Thoracic aorta (tissue), 2 donors: ENCODE measurements at places on chromosomes 12 and 14.

DNA sequence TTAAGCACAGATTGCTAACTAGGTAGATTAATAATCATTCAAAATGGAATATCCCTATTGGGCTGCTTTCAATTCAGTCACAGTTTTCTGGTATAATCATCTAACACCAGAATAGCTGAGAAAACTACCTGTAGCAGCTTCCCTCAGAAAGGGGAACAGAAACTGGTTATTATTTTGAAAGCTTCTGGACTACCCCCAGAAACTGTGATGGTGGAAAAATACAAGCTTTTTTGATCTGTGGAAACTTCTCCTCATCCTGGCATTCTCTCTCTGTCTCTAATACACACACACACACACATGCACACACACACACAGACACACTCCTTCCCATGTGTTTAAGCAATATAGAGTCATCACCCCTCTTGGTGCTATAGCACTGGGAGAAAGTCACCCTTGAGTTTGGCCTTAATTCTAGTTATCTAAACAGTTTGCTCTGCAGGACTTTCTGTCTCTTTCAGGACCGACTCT lies 251.5 kb upstream of the LMO3 start:
- H3K27ac ChIP-seq: no peak overlapping the region
- no peaks in the 10 kb centered on the region for H3K36me3 ChIP-seq
- no peak for DNase-seq
- no peaks in the 10 kb centered on the region for H3K27me3 ChIP-seq
- no peaks in the 10 kb centered on the region for H3K4me1 ChIP-seq
- H3K4me3 ChIP-seq: no peak overlapping the region

- H3K27me3 ChIP-seq: no peaks in the 10 kb centered on the region
- no peak overlapping the region for H3K4me3 ChIP-seq
- no peaks in the 10 kb centered on the region for H3K36me3 ChIP-seq
- no peak for DNase-seq
- H3K4me1 ChIP-seq: no peaks in the 10 kb centered on the region
Measured at GRCh38 chr12:129660946-129661345, 242.9 kb downstream of the TMEM132D start.

- DNase-seq: no peak
- no peaks in the 10 kb centered on the region for H3K36me3 ChIP-seq
- H3K4me3 ChIP-seq: no peak overlapping the region
- H3K27ac ChIP-seq: no peak overlapping the region
- no peaks in the 10 kb centered on the region for H3K4me1 ChIP-seq
- peaks cover 20% of the 10 kb centered on the region for H3K27me3 ChIP-seq
Measured at GRCh38 chr14:36510078-36510799, 9.8 kb downstream of the NKX2-1 start.

DNA sequence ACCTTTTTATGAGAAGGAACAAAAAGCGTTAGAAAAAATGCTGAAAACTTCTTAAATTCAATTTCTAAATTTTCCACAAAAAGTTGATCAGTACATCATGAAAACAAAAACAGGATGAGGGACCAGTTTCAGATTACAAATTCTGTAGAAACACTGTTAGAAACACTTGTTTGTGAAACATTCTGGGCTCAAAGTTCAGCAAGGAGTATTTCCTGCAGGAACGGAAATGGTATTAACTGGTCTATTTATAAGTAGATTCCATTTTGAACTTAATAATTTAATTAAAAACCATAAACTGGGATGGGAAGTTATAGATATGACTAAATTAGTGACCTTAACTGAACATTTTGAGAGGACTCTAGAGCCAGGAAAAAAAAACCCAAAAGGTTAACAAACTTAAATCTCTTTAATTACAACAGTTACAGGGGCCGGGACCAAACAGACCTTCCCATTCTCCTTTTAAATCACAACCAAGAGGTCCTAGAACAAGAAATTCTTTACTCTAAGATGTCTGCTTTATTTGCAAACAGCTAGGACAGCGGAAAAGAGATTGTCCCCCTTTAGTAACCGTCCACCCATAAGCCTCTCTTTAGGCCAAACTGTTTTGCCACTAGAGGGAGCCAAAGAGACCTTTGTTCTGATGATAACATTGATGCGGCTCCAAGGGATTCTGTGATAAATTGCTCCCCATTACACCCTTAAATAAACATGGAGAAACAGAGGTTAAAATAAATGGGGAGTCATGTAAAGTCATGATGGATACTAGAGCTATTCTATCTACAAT lies 69.0 kb upstream of the RERGL start:
- no peaks in the 10 kb centered on the region for H3K4me1 ChIP-seq
- H3K27ac ChIP-seq: no peak overlapping the region
- H3K27me3 ChIP-seq: no peaks in the 10 kb centered on the region
- H3K4me3 ChIP-seq: no peak overlapping the region
- no peaks in the 10 kb centered on the region for H3K36me3 ChIP-seq

DNA sequence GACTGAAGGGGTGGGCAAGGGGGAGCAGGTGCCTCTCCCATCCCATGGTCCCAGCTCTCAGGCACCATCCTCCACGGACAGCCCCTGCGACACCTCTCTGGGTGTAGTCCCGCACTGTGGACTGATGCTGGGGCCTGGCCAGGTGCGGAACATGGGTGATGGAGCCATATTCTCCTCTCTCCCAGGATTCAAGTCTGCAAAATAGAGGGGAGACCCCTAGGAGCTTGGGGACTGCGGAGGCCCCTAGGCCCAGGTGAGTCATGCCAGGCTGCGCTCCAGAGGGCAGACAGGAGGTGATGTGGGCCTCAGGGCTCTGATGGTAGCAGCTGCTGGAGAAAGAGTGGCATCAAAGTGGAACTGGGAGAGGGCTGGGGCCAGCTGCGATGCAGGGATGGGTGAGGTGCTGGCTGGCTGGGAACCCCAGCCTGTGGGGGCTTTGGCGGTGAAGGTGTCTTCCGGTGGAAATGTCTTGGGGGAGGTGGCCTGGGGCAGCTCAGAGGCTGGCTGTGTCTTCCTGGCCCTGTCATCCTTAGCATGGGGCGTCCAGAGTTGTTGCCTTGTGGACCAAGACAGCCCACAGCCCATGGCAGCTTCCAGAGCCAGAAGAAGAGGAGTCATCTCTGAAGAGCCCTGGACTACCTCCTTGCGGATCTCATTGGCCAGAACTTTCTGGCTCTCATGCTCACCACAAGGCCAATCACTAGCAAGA lies 149.1 kb downstream of the KIF26A start:
- H3K27ac ChIP-seq: no peak overlapping the region
- no peak overlapping the region for H3K4me3 ChIP-seq
- H3K27me3 ChIP-seq: no peaks in the 10 kb centered on the region
- H3K4me1 ChIP-seq: no peaks in the 10 kb centered on the region

DNA sequence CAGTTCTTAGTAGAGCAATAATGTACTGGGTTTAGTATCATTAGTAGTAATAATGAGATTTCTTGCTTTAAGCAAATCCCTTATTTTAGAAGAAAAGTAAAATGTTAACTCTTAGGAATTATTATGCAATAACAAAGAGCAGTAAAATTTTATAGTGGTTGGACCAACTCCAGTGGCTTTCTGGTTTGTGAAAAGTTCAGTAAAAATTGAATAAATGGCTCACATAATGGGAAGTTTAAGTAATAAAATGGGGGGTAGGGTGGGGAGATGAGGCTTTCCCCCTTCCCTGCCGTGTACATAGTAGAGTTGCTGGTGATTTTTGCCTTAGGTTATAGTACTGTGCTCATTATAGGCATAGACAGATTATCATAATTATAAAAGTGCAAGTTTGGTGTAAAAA lies 250.5 kb upstream of the ATP2B1 start:
- H3K4me1 ChIP-seq: no peaks in the 10 kb centered on the region
- no peaks in the 10 kb centered on the region for H3K27me3 ChIP-seq
- no peak overlapping the region for H3K4me3 ChIP-seq
- H3K36me3 ChIP-seq: no peaks in the 10 kb centered on the region

DNA sequence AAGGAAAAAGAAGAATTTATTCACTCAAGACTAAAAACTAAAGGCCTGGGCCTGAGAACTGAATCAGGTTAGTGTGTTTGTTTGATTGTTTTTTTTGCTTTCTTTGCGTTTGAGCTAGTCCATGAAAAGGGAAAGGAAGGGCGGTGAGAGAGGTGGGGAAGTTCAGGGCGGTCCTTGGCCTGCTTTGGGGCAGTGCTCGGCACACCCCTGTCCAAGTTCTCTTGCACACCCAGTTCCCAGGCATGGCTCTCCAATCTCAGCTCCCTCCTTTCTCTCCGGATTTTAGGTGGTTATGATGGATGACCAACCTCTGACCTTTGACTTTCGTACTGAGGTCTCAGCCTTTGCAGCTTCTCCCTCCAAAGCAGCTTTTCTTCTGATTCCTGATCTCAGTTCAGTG lies 11.3 kb downstream of the COA8 start:
- peaks cover 5% of the 10 kb centered on the region for H3K4me1 ChIP-seq
- no peak overlapping the region for H3K4me3 ChIP-seq
- no peak overlapping the region for H3K27ac ChIP-seq
- H3K36me3 ChIP-seq: peaks cover 26% of the 10 kb centered on the region

- peaks cover 18% of the 10 kb centered on the region for H3K36me3 ChIP-seq
- peak; percentile 24 for DNase-seq
- H3K27ac ChIP-seq: peak overlapping the region; percentile 96
- no peaks in the 10 kb centered on the region for H3K27me3 ChIP-seq
- H3K4me3 ChIP-seq: peak overlapping the region; percentile 86
Measured at GRCh38 chr12:71662849-71663560, 643 bp downstream of the ZFC3H1 start.

GRCh38 chr12:14845350-14845750 lies 2.0 kb upstream of the ART4 start:
- peak overlapping the region; percentile 53 for H3K27ac ChIP-seq
- H3K4me3 ChIP-seq: no peak overlapping the region
- H3K27me3 ChIP-seq: no peaks in the 10 kb centered on the region
- no peak for DNase-seq
- no peaks in the 10 kb centered on the region for H3K36me3 ChIP-seq

- no peak for DNase-seq
- H3K27ac ChIP-seq: no peak overlapping the region
- H3K27me3 ChIP-seq: no peaks in the 10 kb centered on the region
- H3K4me3 ChIP-seq: no peak overlapping the region
- H3K4me1 ChIP-seq: peaks cover 5% of the 10 kb centered on the region
Measured at GRCh38 chr12:2212537-2212936, 159.8 kb downstream of the CACNA1C start.

DNA sequence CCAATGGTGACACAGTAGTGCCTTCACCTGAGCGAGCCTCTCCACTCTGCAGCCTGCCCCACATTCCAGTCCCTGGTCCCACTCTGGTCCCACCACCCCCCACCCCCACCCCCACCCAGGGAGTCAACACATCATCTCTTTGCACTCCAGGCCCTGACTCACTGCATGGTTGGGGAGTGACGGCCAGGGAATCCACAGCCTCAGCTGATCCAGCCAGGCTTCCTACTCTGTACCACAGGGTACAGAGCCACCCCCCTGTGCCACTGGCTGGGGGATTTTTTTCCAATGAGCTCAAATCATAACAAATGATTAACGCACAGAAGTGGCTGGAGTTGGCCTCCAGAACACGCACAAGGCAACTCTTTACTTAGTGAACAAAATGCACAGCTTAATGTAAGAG lies 233.7 kb downstream of the NTF3 start:
- peaks cover 9% of the 10 kb centered on the region for H3K4me1 ChIP-seq
- DNase-seq: no peak
- H3K4me3 ChIP-seq: no peak overlapping the region
- no peak overlapping the region for H3K27ac ChIP-seq

- no peaks in the 10 kb centered on the region for H3K4me1 ChIP-seq
- H3K36me3 ChIP-seq: no peaks in the 10 kb centered on the region
- DNase-seq: no peak
- H3K4me3 ChIP-seq: no peak overlapping the region
Measured at GRCh38 chr12:44431647-44432343, 444.3 kb downstream of the NELL2 start.

- no peaks in the 10 kb centered on the region for H3K27me3 ChIP-seq
- DNase-seq: no peak
- no peak overlapping the region for H3K4me3 ChIP-seq
Measured at GRCh38 chr12:42968426-42968825, 378.9 kb upstream of the PRICKLE1 start.

- H3K36me3 ChIP-seq: no peaks in the 10 kb centered on the region
- no peak overlapping the region for H3K4me3 ChIP-seq
- no peak for DNase-seq
- no peaks in the 10 kb centered on the region for H3K4me1 ChIP-seq
Measured at GRCh38 chr12:90170740-90171139, 462.1 kb upstream of the ATP2B1 start.

- H3K27ac ChIP-seq: no peak overlapping the region
- H3K27me3 ChIP-seq: no peaks in the 10 kb centered on the region
- no peaks in the 10 kb centered on the region for H3K36me3 ChIP-seq
- no peak overlapping the region for H3K4me3 ChIP-seq
- DNase-seq: no peak
- peaks cover 3% of the 10 kb centered on the region for H3K4me1 ChIP-seq
Measured at GRCh38 chr12:614411-614970, 48.8 kb downstream of the NINJ2 start.

DNA sequence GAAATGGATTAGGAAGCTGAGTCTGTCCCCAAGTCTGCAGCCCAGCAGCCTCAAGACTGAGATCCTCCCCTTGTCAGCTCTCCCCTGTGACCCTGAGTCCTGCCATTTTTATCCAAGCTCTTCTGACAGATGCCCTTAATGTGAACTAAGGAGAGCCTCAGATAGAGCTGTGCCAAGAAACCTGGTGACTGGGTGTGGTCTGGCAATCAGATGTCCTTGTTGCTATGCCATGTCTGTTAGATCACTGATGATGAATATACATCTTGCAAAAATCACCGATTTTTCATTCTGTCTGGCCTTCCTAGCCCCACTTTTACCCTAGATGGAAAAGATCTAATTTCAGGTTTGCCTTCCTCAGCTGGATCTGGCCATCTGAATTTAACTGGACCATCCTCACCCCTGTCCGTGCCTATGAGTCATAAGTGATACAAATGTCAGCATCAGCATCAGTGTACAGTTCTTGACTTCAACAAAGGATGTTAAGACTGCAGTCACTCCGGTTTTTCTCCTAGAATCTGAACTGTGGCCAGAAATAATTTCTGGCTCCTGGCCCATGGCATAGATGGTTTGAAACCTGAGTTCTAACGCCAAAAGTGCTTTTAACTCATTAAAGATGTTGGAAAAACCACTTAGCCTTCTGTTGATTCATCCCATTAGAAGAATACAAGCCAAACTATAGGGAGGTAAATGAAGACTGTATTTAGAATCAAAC lies 61.2 kb upstream of the GRIP1 start:
- no peak overlapping the region for H3K4me3 ChIP-seq
- no peak overlapping the region for H3K27ac ChIP-seq
- no peaks in the 10 kb centered on the region for H3K36me3 ChIP-seq
- H3K4me1 ChIP-seq: no peaks in the 10 kb centered on the region
- H3K27me3 ChIP-seq: no peaks in the 10 kb centered on the region

GRCh38 chr14:61586544-61587055 lies 108.7 kb upstream of the HIF1A start:
- H3K36me3 ChIP-seq: no peaks in the 10 kb centered on the region
- H3K27me3 ChIP-seq: no peaks in the 10 kb centered on the region
- H3K4me1 ChIP-seq: peaks cover 49% of the 10 kb centered on the region
- peak overlapping the region; percentile 87 for H3K27ac ChIP-seq

- no peak for DNase-seq
- H3K27me3 ChIP-seq: no peaks in the 10 kb centered on the region
- no peak overlapping the region for H3K4me3 ChIP-seq
- H3K4me1 ChIP-seq: no peaks in the 10 kb centered on the region
- H3K27ac ChIP-seq: no peak overlapping the region
Measured at GRCh38 chr14:87824266-87824665, 168.7 kb downstream of the GALC start.
